ENCODE measurements at places on chromosomes 3 and 15.

DNA sequence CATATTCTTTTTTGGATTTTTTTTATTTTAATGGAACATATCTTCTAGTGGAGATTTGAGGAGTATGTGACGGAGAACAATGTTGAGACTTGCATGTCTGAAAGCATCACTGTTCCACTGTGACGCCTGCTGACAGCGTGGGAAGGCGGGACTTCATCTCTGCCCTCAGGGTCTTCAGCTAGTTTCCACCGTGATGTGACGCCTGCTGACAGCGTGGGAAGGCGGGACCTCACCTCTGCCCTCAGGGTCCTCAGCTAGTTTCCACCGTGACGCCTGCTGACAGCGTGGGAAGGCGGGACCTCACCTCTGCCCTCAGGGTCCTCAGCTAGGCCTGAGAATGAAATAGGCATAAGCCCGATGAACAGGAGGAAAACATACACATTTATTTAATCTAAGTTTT is 70.7 kb downstream of the LMLN start:
- no peak for DNase-seq

DNA sequence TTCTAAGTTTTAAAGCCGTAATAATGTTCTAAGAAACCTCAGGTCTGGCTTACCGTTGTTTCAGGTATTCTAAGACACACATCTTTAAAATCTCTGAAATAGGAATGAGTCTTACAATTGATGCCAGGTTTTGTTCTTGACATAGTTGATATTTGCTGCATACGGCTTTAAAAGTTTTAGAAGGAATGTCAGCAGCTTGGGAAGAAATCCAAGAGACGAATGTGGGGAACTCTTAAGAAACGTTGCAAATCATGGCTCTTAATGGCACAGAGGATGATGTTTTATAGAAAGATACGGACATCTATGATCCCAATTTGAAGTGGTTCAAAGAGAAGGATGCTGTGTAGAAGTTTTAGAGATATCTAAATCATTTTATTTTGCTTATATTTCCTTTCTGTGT is 11.5 kb downstream of the NUDT16 start:
- no peak for DNase-seq

DNA sequence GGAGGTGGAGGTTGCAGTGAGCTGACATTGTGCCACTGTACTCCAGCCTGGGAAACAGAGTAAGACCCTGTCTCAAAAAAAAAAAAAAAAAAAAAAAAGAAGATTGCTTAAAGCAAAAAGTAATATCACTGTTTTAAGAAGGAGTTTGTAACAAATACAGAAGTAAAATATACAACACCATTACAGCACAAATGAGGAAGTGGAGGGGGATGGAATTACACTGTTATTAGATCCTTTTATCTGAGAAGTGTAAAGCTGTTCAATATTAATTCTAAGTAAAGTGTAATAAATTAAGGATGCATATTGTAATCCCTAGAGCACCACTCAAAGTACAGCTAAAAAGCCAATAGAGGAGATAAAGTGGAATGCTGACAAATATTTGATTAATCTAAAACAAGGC is 47.0 kb upstream of the SNRPA1 start:
- no peak for DNase-seq

GRCh38 chr15:35690698-35691116 is 144.7 kb upstream of the DPH6 start:
- DNase-seq, result no peak

DNA sequence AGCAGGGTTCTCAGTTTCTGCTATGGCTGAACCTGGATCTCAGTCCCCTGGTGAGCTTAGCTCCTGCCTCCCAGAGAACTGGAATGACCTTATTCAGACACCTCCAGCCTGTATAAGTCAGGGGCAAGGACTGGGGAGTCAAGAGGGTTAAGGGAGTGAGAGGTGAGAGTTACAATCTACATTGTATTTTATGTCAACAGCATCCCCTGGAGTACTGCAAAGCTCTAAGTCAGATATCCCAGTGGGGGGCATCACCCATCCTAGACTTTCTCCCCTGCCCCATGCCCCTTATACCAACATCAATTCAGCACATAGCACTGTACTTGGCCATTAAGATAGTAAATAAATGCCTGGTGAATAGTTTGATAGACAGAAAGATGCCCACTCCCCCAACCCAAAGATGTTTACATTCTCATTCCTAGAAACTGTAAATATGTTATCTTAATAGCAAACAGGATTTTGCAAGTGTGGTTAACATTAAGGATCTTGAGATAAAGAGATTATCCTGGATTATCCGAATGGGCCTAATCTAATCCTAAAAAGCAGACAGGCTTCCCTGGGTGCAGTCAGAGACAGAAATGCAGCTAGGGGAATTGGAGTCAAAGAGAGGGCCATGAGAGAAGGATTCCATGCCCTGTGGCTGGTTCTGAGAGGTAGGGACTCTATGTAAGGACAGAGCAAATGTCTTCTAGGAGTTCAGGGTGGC is 132.3 kb upstream of the RASGRP1 start:
- DNase-seq, result no peak

DNA sequence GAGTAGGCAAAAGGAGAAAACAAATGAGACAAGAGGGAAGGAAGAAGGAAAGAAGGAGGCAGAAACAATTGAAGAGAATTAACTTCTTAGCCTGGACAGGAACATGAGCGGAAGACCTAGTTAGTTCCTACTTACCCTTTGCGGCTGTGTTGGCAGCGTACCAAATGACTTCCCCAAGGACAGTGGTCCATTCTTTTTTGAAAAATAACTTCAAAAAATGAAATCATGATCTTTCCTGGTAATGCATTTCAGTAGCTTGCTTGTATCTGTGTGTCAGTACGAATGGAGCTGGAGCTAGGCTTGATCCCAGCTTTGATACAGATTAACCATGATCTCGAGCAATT is 41.5 kb upstream of the CFAP161 start:
- DNase-seq, result no peak

DNA sequence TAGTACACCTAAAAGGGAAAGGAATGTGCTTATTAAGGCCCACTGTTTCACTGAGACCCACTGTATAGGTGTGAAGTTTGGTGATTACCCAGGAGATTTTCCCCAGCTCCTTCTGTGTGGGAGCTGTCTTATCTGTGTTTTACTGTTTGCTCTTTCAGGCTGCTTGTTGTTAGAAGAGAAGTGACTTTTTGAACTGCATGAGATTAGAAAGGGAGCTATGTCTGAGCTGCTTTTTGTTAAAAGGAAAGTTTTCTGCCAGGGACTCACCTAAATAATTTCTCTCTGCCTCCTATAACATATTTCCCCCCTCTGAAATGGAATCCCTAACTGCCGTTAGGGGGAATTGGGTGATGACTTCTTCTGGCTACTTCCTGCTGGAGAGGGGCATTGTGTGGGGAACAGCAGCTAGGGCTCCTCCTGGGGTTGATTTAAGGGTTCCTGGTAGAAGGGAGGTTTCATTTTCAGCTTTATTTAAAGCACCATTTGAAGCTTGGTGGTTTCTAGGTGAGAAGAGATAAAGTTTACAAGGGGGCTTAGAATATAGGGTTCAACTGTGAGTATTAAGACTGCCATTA is 77.1 kb upstream of the ATP11B start:
- DNase-seq, result no peak

DNA sequence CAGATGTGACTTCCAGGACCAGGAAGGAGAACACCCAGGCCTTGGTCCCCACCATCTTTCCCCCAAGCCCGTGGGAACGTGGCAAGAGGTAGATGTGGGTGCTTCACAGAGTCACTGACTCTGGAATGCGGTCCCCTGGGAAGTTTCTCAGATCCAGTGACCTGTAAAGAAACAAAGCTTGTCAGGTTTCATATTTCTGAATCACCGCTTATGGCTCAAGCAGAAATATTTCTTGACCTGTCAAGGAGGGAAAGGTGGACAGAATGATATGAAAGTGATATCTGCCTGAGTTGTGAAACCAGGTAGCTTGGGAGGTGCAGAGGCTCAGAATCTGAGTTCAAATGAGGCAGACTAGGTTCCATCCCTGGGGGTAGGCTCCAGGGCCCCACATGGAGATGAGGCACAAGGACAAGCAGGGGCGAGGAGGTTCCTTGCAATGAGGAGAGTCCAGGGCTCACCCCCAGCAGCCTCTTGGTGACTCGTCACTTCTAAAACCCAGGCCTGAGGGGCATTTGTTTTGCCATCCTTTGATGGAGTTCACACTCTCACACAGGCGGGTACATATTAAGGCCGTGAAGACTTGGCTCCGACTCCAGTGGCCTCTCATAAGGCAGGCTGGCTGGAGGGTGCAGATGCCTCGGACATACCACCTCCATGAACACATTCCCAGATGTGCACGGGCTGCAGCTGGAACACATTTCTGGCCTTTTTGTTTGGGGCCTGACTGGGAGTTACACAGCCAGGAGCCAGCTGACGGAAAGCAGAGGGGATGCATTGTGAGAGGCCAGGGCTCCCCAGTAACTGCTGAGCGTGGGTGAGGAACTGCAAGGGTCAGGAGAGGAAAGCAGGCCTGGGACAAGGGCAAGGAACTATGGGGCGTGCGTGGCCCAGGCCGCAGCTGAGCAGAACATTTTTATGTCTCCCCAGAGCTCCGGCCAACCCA is 1.3 kb downstream of the CILP start:
- no peak for DNase-seq

GRCh38 chr3:162718697-162719096 is 1222.1 kb downstream of the OTOL1 start:
- DNase-seq, result no peak

GRCh38 chr15:55959744-55960447 is 33.5 kb downstream of the NEDD4 start:
- no peak for DNase-seq

GRCh38 chr3:49717211-49717958 is 2.1 kb downstream of the AMIGO3 start:
- no peak for DNase-seq

- no peak for DNase-seq
Measured at GRCh38 chr3:53168175-53168923, 7.3 kb downstream of the PRKCD start.

DNA sequence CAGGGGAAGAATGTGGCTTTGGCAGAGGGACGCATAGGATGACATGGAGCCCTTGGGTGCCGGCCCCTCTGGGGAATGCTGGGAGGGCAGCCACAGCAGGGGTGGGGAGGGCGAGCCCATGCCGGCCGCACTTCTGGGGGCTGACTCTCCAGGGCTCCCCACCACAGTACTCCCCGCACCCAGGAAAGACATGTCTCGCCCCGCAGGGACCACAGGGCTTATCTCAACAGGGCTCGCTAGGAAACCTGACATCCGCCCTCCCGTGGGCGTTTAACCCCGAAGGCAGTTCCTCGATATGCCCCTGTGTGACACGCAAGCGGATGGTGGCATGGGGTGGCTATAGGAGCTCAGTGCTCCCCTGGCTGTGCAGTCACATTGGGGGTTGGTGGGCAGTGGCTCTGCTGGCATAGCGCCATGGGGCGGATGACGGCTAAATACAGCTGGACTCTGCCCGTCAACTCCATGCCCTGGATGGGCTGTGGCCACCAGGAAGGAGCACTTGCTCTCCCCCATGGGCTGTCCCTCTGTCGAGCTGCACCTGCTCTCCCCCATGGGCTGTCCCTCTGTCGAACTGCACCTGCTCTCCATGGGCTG is 141.4 kb downstream of the ADAMTS17 start:
- no peak for DNase-seq

- DNase-seq, result no peak
Measured at GRCh38 chr15:82135638-82136037, 89.8 kb upstream of the MEX3B start.

GRCh38 chr3:160725338-160725737 is 30.7 kb upstream of the PPM1L start:
- DNase-seq, result no peak

DNA sequence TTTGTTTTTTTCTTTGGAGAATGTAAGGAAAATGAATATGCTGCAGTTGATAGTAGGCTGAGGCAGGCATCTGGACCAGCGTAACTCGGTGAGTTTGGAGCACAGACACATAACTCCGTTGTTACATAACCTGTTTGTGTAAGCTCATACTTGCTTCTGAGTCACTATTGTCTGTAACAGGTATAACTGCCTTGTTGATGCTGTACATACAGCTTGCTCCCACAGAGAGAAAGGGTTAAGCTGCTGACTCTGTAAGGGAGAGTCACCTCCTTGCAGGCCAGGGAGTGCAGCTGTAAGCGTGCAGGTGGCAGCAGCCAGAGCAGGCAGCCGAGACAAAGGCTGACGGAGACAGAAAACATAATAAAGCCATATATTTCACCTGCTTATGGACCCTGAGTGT is 20.4 kb downstream of the RETNLB start:
- no peak for DNase-seq

DNA sequence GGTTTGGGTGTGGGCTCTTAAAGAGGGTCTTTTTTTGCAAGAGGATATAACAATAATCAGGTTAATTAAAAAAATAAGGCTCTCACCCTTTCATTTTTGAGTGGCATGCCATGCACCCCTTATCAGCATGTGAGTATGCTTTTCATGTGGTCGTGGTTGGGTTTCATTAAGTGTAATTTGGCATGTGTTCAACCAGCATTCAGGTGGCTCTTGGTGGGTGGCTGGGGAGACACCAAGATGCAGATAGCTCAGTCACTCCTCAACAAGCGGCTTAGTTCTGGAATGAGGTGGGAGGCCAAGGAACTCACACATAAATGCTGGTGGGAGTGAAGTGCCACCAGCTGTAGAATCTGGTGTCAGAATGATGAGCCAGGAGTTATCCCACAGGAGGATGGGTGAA is 66.8 kb downstream of the FLNB start:
- peak; percentile 9 for DNase-seq

- no peak for DNase-seq
Measured at GRCh38 chr15:40040770-40041169, 1.8 kb upstream of the SRP14 start.

DNA sequence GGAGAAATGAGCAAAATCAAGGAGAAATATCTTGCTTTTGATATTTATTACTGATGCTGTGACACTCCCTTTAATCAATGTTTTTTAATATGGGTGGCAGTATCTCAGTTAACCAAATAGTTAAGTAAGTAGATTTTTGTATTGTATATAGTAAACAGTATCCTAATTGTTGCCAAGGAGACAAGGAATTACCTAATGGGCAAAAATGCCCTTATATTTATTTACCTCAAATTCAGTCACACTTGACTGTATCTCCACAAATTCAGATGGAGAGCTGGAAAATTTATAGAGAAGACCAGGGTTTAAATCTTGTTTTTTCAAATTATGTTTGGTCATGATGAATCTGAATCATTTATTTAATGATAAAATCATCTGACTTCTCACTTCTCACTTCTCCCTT is 3.6 kb upstream of the CHD2 start:
- no peak for DNase-seq

DNA sequence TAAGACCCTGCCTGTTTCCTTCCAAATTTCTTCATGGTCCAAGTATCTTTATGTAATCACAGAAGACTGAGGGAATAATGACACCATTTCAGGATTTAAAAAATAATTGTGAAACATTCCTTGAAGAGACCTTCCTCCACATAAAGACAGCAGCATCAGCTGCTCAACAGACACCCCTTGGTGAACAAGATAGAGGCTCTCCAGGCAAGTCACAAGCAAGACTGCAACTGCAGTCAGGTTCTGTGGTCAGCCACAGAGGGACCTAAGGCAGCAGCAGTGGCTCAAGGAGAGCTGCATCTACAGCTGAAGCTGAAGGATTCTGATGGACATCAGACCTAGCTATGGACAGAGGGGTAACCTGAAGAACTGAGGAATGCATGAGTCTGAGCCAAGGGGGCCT is 97.2 kb upstream of the C3orf80 start:
- DNase-seq, result no peak

GRCh38 chr3:118607915-118608820 is 426.5 kb downstream of the IGSF11 start:
- DNase-seq, result no peak

GRCh38 chr3:124514683-124515082 is 215.6 kb upstream of the UMPS start:
- no peak for DNase-seq

- DNase-seq, result no peak
Measured at GRCh38 chr3:58874248-58874741, 175.5 kb downstream of the CFAP20DC start.

All from activated CD4-positive, alpha-beta T cell treated with anti-CD3 and anti-CD28 coated beads, Interleukin-2, amount 50 U/mL, for 48 hours (primary cell).